Calu3 (cell line): ENCODE measurements at places on chromosomes 7 and 10. TPM values are rescaled to one million over a fixed set of nuclear protein-coding genes. Genes with fewer than 3 reads are reported as not detected.

- no peak for DNase-seq
Observed at GRCh38 chr7:78063758-78064157, 265.2 kb downstream of the PHTF2 start.

GRCh38 chr10:75654772-75655171 is 223.3 kb downstream of the LRMDA start:
- DNase-seq: no peak

DNA sequence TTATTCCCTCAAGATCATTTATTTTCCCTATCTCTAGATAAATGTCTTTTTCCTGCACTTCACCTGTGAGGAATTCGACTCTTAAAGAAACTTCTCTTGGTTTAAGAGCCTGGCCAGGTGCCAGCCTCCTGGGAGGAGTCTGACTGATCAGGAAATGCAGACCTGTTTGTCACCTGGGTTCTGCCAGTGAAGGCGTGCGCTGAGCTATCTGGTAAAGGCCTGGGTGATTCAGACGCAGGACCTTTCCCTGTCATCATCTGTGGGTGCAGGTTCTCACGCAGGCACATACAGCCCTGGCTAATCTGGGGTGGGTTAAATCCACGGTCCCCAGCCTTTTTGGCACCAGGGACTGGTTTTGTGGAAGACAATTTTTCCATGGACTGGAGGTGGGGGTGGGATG is 65.3 kb upstream of the AQP1 start:
- peak; percentile 92 for DNase-seq

DNA sequence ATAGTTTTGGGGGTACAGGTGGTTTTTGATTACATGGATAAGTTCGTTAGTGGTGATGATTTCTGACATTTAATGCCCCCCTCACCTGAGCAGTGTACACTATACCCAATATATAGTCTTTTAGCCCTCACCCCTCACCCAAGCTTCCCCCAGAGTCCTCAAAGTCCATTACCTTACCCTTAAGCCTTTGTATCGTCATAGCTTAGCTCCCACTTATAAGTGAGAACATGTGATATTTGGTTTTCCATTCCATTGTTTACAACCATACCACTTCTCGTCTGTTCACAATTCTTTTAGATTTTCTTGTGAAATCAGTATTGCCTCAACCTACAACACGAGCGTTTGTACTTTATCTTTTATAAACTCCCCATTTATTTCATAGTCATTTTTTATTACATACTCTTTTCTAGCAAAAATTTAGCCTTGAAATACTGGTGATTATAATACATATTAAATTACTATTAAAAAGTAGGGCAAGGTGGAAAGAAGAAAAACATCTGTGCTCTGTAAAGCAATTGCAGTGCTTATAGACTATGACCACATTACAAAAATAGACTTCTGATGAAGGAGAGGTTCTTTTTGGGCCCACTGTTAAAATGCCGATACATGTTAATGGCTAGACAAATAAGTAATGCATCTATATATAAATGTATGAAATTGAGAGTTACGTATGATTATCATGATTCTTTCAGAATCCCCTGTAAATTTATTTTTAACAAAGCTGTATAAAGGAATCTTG is 164.8 kb downstream of the THSD7A start:
- DNase-seq: no peak

ZPBP gene
- total RNA-seq: not detected in 2 replicates

ASB10 gene
- not detected in 2 replicates for total RNA-seq

GRCh38 chr10:111087331-111087756 is 10.5 kb downstream of the ADRA2A start:
- no peak for DNase-seq

ASZ1 gene
- not detected in 2 replicates for total RNA-seq

DNA sequence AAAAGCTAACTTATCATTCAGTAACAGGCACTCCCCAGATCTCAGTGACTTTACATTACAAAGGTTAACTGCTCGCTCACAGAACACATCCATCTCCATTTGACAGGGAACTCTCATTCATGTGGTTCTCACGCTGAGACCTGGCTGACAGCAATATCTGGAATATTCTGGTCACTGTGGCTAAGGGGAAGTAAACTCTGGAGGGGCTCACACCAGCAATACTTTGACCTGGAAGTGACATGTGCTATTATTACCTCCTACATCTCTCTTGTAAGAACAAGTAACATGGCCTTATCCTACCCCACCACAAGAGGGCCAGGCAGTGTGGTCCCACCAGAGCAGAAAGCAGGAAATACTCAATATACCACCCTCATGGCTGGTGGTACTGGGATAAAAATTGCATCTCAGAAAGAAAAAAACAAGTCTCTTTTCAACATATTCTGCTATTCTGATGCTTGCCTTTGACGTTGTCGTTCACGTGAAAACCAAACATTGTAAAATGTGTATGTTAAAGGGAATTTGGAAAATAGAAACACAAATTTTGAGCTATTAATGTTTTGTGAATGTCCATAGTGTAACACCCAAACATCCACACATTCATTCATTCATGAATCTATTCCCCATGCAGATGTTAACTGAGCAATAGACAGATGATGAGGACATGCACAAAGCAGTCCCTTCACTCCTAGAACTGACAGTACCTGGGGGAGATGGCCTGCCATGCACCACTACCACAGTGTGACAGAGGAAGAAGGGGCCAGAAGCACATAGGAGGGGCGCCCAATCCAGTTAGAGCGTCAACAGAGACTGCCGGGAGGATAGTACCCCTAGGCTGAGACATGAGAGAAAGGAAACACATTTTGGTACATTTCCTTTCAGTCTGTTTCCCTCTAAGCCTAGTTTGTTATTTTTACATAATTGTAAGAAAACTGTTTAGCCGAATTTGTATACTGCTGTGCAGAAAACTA is 166.0 kb upstream of the SP4 start:
- peak; percentile 78 for DNase-seq

GRCh38 chr10:33822774-33823173 is 488.3 kb upstream of the NRP1 start:
- DNase-seq: no peak

GRID2IP gene
- total RNA-seq: 1.2 and 1.4 TPM in 2 replicates

POLD2 gene
- 237 and 246 TPM in 2 replicates for total RNA-seq

EBF3 gene
- not detected in 2 replicates for total RNA-seq

DNA sequence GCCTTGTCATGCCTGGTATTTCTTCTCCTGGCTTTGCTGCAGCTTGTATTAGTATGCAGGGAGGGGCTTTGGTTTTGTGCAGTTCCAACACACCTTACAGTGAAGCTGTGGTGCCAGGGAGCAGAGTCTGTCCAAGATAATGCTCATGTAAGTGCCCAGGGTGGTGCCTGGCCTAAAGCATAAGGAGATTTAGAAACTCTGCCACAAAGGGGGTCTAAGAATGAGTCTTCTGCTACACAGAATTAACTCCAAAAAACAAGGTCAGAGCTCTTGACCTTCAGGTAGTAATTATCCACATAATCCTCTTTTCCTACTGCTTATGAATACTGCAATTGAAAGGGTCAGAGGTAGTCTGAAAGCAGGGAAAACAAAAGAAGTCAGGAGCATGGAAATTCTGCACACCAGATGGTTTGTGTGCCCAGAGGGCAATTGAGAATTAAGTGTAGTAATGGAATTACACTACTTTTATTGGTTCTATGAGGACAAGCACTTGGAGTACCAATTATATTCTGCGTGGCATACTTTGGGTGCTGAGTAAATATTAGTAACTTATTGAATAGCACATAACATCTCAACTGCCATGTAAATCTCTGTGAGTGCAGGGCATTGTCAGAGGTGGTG is 121.5 kb downstream of the KAT6B start:
- DNase-seq: no peak

- DNase-seq: no peak
Observed at GRCh38 chr10:128158021-128158795, 32.0 kb upstream of the MKI67 start.

DNA sequence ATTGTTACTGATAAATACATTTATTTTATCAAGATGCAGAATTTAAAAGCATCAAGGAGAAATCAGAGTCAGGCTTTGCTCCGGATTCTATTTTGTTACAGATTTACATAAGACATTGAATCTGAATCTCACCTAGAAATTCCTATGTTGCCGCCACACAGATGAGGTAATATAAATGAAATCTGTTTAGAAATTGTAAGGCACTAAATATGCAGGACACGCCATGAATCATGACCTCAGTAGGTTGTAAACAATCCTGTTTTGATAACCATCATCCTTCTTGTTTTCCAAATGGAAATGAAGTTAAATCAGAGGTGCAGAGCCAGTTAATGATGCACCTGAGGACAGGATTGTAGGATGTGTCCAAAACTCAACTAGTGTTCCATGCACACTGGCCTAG is 778.0 kb downstream of the MAGI2 start:
- no peak for DNase-seq

DNA sequence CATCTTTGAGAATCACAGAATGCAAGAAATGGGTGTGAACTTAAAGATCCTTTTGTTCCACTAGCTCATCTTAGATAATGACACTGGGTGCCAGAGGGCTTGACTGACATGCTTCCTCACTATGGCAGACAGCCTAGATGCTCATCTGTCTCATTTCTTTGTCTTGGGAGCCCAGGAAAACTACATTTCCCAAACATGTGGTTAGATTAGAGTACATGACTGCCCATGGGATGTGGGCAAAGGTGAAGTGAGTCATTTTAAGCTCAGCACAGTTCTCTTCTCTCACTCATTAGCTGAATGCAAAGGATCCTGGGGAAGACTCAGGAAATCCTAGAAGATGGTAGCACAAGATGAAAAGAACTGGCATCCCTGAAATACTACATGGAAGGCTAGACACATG is 32.5 kb upstream of the TBX20 start:
- DNase-seq: no peak

GRCh38 chr7:33471636-33472242 is 342.4 kb downstream of the BBS9 start:
- DNase-seq: no peak

ADK gene
- total RNA-seq: 62.5 and 66.6 TPM in 2 replicates

SPAM1 gene
- not detected in 2 replicates for total RNA-seq

DNA sequence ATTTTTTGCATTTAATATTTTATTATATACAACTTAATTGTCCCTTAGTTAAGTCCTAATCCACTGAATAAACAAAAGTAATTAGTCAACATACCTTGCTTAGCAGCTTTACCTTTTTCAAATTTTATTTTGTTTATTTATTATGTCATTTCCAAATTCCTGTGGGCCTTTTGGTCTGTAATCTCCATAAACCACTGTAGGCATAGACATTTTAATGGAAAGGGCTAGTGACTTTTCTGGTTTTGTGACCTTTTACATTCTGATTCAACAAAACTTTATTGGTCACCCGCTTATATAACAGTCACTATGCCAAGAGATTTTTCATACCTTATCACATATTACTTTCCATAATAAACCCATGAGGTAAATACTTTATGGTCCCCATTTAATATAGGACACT is 181.3 kb upstream of the PRPS1L1 start:
- no peak for DNase-seq

DNA sequence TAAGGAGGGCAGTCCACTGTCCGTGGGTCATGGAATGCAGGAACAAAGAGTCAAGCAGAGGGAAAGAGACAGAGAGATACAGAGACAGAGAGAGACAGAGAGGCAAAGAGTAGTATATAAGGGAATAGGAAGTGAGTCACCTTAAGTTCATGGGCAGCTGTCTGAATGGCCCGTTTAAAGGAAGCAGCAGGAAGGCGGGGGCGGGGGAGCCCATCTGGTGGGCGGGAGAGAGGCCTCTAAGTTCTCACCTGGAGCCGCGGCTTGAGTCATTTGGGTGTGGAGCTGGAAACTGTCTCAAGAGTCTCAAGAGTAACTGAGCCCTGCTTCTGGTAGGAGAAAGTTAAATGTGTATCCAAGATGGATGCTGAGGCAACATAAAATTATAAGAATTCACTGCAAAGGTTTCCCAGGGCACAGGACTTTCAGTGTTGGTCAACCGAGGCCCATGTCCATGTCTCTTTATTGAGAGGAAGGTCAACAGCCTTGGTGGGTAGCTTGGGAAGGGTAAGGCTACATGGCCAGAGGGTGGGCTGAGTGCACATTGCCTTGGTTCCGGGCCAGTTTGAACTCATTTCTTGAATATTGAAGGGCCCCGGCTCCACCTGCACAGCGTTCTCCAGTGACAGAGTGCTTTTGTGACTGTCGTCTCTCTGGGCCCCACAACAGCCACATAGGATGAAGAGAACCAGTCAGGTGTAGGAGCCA is 85.5 kb upstream of the CACUL1 start:
- peak; percentile 24 for DNase-seq

GRCh38 chr7:155464183-155464582 is 6.3 kb downstream of the EN2 start:
- no peak for DNase-seq
